GM23338 (cell line): ENCODE measurements at places on chromosomes 7 and 10. TPM values are rescaled to one million over a fixed set of nuclear protein-coding genes. Genes with fewer than 3 reads are reported as not detected.

GRCh38 chr10:45471531-45472310, 97.7 kb downstream of the ALOX5 start:
- no peak overlapping the region for H3K27ac ChIP-seq
- no peaks in the 10 kb centered on the region for H3K36me3 ChIP-seq
- no peaks in the 10 kb centered on the region for H3K27me3 ChIP-seq
- DNase-seq, result peak; percentile 86

DNA sequence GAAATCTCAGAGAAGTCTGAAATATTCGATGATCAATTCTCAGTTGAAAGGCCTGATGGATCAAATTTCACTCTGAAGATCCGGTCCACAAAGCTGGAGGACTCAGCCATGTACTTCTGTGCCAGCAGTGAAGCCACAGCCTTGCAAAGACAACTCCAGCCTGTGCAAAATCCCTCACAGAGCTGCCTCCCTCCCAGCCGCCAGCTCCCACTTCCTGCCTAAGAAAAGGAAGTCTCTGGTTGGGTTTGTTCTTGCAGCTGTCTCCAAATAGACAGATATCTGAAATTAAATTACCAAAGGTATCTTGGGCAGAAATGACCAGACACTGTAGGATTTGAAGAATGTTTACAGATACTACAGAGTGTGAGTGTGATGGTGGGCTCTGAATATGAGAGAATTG, 43.4 kb upstream of the PRSS58 start:
- no peak for DNase-seq
- no peak overlapping the region for H3K4me3 ChIP-seq
- peaks cover under 1% of the 10 kb centered on the region; the same call in 1 of the 2 replicates for H3K4me1 ChIP-seq
- H3K27ac ChIP-seq, result no peak overlapping the region
- no peaks in the 10 kb centered on the region for H3K36me3 ChIP-seq

DNA sequence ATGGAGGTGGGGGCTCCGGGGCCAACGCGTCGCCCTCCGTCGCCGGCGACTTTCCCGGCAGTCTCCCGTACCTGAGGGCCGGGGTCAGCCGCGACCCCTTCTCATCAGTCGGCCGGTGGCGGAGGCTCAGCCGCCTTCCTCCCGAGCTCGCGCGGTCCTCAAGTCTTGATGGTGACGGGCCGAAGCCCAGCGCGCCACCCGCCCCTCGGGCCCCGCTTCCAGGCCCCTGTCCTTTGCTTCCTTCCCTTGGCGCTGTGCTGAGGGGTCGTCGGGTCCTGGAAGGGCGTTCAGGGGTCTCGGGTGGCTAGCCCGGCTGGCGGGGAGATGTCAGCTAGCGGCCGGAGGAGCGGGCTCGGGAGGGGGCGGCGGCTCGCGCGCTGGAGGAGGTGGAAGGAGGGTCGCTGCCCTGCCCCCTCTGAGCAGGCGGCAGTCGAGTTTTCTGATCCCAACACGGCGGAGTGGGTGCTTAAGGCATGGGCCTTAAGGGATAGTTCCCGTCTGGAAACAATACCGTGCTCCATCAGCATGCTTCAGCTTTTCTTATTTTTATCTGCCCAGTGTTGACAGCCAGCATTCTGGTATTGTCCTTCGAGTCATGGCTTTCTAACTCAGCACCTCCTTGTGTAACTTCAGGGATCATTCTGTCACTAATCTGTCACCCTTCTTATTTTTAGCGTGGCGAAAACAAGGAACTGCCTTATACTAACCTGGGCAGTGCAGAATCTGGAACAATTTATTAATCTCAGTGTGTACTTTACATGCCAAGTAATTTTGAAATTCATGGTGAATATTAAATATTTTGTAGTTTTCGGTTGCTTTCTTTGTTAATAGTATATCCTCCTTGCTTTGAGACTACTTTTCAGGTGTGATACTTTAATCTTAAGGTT, 748 bp downstream of the PHTF2 start:
- H3K27ac ChIP-seq, result peak overlapping the region; percentile 34; the same call in 1 of the 2 replicates
- H3K36me3 ChIP-seq, result no peaks in the 10 kb centered on the region
- no peaks in the 10 kb centered on the region for H3K27me3 ChIP-seq
- H3K4me1 ChIP-seq, result peaks cover 22% of the 10 kb centered on the region
- peak overlapping the region; percentile 80 for H3K4me3 ChIP-seq

DNA sequence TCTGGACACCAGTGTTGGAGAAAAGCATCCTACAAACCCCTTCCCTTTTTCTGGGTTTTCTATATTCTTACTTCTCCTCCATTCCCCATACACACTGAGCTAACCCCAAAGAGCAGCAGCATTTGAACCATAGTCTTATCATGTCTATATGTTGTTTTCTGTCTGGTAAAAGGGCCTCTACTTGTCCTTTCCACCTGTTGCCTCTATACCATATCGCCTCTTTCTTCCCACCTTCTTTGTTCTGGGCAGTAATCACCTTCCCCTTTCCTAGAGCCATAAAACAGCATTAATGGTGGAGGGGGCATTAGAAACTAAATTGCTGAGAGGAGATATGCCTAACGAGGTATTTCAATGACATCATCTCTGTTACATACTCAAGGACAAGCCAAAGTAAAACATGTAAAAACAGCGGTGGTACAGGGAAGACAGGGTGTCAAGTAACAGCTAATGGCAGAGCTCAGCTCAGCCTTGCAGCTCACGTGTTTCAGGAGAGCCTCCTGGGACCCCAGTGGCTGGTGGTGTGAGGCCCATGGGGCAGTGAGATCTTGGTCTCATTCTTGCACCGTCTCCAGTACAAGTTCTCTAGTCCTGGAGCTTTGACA, 20.6 kb downstream of the NPY start:
- H3K4me1 ChIP-seq, result no peaks in the 10 kb centered on the region
- no peak overlapping the region for H3K27ac ChIP-seq
- H3K36me3 ChIP-seq, result no peaks in the 10 kb centered on the region
- no peak overlapping the region for H3K4me3 ChIP-seq

DNA sequence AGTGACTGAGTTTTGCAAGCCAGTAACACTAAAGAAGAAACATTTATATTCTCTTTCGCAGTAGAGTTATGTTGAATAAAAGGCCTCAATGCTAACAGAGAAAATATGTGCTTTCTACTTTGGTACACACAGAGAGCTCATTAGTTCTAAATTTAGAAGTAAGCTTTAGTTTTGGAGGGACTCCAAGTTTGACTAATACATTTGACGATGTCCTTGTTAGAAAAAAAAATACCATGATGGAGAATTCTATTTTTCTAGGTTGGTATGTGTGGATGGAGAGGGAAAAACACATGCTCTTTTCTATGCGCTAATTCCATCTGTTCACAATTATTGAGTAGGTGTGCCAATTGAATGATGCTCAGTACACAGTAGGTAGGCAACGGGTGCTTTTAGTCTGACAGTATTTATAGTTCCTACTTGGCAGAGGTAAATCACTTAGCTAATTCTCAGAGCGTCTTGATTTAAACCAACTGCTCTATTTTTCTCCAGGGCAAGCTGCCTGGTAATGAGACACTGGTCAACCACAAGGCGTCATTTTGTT, 327.2 kb upstream of the AKR1E2 start:
- peaks cover 7% of the 10 kb centered on the region; the same call in 1 of the 2 replicates for H3K4me1 ChIP-seq
- H3K36me3 ChIP-seq, result no peaks in the 10 kb centered on the region
- no peak overlapping the region for H3K27ac ChIP-seq
- H3K27me3 ChIP-seq, result no peaks in the 10 kb centered on the region
- DNase-seq, result no peak

- no peak for DNase-seq
- H3K36me3 ChIP-seq, result no peaks in the 10 kb centered on the region
- H3K4me1 ChIP-seq, result peaks cover 6% of the 10 kb centered on the region
- no peak overlapping the region for H3K4me3 ChIP-seq
Measured at GRCh38 chr10:4012848-4013247, 227.8 kb upstream of the KLF6 start.

- H3K27me3 ChIP-seq, result no peaks in the 10 kb centered on the region
- no peak overlapping the region for H3K27ac ChIP-seq
- no peak for DNase-seq
Measured at GRCh38 chr7:49822856-49823255, 49.4 kb downstream of the VWC2 start.

DNA sequence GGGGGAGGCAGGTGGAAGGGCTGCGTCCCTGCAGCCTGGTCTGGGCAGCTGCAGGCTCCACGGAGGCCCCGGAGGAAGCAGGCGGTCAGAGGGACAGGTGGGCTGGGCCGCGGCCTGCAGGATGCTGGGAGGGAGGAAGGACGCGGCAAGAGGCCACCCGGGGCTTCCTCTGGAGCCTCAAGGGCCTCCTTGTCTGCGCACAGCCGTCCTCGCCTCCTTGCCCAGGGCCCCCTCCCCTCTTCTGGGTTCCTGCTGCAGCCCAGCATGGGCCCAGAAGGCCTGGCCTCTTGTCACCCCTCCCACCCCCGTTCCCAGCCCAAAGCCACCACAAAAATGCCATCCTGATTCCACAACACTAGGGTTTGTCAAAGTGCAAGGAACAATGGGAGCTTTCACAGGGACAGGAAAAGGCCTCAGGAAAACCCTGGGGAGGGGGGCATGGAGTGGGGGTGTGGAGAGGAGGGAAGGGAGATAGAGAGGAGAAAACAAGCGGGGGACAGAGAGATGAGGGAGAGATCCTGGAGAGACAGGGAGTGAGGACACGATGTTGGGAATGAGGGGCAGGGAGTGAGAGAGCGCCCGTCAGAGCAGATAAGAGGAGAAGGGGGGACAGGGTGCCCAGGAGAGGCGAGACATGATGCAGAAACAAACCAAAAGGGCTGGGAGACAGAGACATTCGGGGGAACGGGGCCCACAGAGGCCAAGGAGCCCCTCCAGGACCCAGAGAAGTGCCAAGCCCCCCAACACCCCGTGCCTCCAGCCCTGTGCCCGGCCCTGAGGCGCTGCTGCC, 41.8 kb downstream of the ZCCHC24 start:
- H3K4me1 ChIP-seq, result peaks cover 16% of the 10 kb centered on the region
- H3K27me3 ChIP-seq, result no peaks in the 10 kb centered on the region
- no peaks in the 10 kb centered on the region for H3K36me3 ChIP-seq
- H3K27ac ChIP-seq, result no peak overlapping the region; the same call in 1 of the 2 replicates

DNA sequence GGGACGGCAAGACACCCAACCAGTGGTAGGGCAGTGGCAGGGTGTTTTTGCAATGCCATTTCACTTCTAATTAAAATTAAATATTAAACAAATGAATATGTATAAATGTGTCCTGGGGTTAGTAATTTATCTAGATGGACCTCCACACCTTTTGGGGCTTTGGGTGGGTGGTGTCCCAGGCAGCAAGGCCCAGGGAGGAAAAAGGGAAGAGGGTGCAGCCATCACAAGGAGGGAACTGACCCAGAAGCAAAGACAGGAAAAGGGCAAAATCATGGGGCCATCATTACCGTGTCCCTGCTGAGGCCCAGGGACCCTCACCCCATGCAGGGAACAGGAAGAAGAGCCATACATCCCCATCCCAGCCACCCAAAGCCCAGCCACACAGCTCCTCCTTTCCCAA, 204.6 kb downstream of the GRID1 start:
- no peaks in the 10 kb centered on the region for H3K27me3 ChIP-seq
- DNase-seq, result no peak
- H3K4me1 ChIP-seq, result no peaks in the 10 kb centered on the region
- no peak overlapping the region for H3K4me3 ChIP-seq

GRCh38 chr7:143002898-143003297, 24.0 kb downstream of the OR9A2 start:
- no peak overlapping the region for H3K4me3 ChIP-seq
- no peaks in the 10 kb centered on the region for H3K4me1 ChIP-seq
- no peaks in the 10 kb centered on the region for H3K36me3 ChIP-seq

- H3K36me3 ChIP-seq, result no peaks in the 10 kb centered on the region
- H3K4me1 ChIP-seq, result no peaks in the 10 kb centered on the region; the same call in 1 of the 2 replicates
- no peak overlapping the region for H3K4me3 ChIP-seq
- no peaks in the 10 kb centered on the region for H3K27me3 ChIP-seq
- no peak for DNase-seq
- no peak overlapping the region for H3K27ac ChIP-seq
Measured at GRCh38 chr10:96390460-96390864, 31.7 kb upstream of the OPALIN start.

GRCh38 chr10:12594448-12594944, 245.1 kb downstream of the CAMK1D start:
- H3K36me3 ChIP-seq, result no peaks in the 10 kb centered on the region
- H3K4me3 ChIP-seq, result no peak overlapping the region
- DNase-seq, result no peak
- peaks cover 3% of the 10 kb centered on the region; the same call in 1 of the 2 replicates for H3K4me1 ChIP-seq
- H3K27me3 ChIP-seq, result no peaks in the 10 kb centered on the region

GRCh38 chr7:106317971-106318370, 33.2 kb upstream of the NAMPT start:
- no peaks in the 10 kb centered on the region for H3K27me3 ChIP-seq
- no peak overlapping the region for H3K27ac ChIP-seq

DNA sequence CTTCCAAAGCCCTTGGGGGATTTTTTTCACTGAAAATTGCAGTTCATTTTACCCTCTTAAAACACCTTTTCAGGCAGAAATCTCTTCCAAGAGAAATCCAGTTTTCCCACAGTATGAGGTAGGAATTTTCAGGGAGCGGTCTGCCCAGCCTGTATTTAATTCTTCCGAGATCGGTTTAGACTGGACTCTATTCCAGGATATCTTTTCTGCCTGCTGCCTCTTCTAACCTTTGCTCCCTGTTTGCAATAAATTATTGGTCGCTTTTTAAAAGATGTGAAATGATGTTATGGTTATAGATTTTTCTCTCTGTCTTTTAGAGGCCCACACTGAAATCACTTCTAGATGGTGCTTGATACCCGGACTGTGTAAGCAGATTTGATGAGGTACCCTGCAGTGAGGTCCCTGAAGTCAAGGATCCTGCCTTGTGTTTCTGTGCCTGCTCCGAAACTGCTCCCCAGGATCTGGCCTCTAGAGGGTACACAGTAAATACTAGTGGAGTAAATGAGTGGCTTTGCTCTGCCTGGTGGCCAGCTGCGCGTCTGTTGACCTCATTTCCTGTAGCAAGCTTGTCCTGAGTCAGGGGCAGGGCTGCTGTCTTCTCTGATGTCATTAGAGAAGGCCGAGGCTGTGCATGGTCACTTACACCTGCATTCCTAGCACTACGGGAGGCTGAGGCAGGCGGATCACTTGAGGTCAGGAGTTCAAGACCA, 191.6 kb downstream of the FANK1 start:
- no peaks in the 10 kb centered on the region for H3K36me3 ChIP-seq
- peak; percentile 20 for DNase-seq
- no peak overlapping the region for H3K27ac ChIP-seq
- no peaks in the 10 kb centered on the region for H3K27me3 ChIP-seq
- no peaks in the 10 kb centered on the region for H3K4me1 ChIP-seq

GRCh38 chr7:17401791-17402627, 103.6 kb downstream of the AHR start:
- H3K27ac ChIP-seq, result no peak overlapping the region
- H3K4me1 ChIP-seq, result no peaks in the 10 kb centered on the region
- no peaks in the 10 kb centered on the region for H3K27me3 ChIP-seq
- DNase-seq, result no peak
- H3K4me3 ChIP-seq, result no peak overlapping the region

DNA sequence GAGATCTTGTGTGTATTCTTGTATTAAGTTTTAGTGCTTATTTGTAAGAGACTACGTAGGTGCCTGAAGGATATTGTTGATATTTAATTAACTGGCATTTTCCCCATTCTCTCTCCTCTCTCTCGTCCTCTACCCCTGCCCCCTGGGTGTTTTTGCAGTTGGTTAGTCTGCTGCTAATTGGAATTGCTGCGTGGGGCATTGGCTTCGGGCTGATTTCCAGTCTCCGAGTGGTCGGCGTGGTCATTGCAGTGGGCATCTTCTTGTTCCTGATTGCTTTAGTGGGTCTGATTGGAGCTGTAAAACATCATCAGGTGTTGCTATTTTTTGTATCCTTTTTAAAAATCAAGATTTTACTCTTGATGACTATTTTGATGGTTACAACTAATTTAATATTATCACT, 22.5 kb downstream of the TSPAN13 start:
- no peak for DNase-seq
- no peaks in the 10 kb centered on the region for H3K36me3 ChIP-seq

OPN4 gene
- total RNA-seq, result not detected in 2 replicates

VIM gene
- 214 and 228 TPM in 2 replicates for total RNA-seq

PTEN gene
- total RNA-seq, result 50.0 and 64.0 TPM in 2 replicates

FBXL13 gene
- total RNA-seq, result 2.5 and 6.0 TPM in 2 replicates

SPOCK2 gene
- 2.6 and 3.6 TPM in 2 replicates for total RNA-seq
